ENCODE measurements at places on chromosomes 1 and 21.

GRCh38 chr1:152954436-152954835, 7.4 kb downstream of the SPRR5 start:
- no peak for DNase-seq

GRCh38 chr1:12527564-12527963, 90.4 kb downstream of the DHRS3 start:
- DNase-seq, result no peak

GRCh38 chr1:59705466-59706302, 109.1 kb upstream of the HOOK1 start:
- no peak for DNase-seq

DNA sequence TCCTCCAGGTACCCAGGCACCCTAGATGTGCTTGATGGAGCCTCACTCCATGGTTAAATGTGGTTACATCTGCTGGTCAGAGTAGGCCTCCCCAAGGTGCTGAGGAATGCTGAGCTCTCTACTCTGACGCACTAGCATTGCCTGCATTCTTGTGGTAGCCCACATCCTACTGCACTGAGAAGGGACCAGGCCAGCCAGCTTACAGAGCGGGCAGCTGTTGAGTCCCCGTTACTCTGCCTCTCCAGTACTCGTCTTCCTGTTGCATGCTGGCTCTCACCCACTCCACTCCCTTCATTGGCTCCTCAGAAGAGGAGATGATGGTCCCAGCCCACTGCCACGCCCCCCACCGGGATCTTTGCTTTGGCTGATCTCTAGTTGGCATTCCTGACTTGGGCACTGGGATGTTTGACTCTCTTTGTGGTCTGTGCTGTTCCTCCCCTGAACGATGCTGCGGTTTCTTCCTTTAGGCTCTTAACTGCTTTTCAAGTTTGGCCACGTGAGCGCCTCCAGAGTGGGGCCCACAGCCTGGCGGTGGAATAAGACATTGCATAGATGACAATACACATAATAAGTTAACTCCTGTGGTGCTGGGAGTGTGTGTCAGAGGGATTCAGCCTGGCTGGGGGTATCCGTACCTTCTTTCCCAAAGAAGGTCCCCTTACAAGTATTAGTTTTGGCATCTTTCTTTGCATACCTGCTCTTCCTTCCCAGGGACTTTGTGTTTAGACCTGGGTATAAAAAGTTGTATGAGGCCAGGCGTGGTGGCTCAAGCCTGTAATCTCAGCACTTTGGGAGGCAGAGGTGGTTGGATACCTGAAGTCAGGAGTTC, 18.6 kb downstream of the AZIN2 start:
- peak; percentile 93 for DNase-seq

GRCh38 chr1:53420341-53420740, 38.9 kb upstream of the DMRTB1 start:
- no peak for DNase-seq

DNA sequence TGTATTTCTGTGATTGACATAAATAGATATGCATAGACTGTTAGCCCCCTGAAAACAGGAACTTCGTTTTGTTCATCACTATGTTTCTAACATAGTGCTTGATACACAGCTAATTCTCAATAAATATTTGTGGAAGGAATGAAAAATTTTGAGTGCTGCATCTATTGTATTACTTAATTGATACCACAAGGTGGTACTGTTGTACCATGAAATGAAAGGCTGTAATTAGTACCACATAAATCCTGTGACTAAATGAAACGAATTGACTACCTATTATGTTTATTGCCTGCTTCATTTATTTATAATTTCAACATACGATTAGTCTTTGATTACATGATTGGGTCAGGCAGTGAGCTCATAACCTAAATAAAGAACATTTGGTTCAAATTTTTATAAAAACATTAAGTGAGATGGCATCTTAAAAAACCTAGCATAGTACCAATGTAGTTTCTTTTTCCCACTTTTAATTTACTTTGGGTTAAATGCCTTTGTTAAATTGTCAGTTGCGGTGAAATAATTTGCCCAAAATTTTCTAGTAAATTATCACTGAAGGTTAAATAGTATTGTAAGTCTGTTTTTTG, 15.0 kb upstream of the TGFB2 start:
- DNase-seq, result no peak

- DNase-seq, result no peak
Observed at GRCh38 chr1:243765676-243766075, 84.4 kb downstream of the AKT3 start.

DNA sequence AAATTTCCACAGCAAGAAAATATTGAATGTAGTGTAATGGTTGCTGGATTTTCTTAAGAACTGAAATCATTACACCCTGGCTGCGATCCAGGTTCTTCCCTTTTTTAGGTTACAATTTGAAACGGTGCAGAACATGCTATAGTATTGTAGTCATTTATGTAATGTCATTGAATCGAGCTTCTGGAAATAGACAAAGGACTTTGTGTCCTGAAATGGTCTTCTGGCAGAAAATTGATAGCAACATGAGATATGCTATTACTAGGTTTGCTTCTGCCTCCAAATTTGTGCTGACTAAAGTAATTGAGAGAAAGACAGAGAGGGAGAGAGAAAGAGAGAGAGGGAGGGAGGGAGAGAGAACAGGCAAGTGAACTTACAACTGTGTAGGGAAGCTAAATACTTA, 146.2 kb upstream of the NFIA start:
- no peak for DNase-seq

Data from hematopoietic multipotent progenitor cell (in vitro differentiated cells).